Right forelimb (tissue), 1 donor: ENCODE measurements at places on chromosomes 16 and 17.

GRCh38 chr17:17941015-17941414 is 31.2 kb downstream of the TOM1L2 start:
- DNase-seq = no peak

GRCh38 chr17:16288860-16289571 is 64.3 kb downstream of the CENPV start:
- DNase-seq = no peak

DNA sequence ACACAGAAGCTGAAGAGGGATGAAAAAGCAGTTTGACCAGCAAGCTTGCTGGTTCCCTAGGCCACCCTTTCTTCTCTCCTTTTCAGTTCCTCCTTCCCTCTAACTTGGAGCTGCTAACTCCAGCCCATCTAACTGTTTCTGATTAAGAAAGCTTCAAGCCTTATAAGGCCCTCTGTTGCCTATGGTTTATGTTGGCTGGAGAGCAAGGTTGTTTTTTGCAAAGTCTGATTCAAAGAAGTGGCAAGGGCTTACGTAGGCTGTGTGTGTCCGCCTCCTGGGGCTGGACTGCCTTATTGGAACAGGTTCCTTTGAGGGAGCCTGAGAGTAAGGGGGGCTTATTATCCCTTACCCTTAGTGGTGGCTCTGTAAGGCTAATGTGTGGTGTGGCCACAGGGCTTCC is 7.1 kb downstream of the AKAP1 start:
- DNase-seq = no peak

DNA sequence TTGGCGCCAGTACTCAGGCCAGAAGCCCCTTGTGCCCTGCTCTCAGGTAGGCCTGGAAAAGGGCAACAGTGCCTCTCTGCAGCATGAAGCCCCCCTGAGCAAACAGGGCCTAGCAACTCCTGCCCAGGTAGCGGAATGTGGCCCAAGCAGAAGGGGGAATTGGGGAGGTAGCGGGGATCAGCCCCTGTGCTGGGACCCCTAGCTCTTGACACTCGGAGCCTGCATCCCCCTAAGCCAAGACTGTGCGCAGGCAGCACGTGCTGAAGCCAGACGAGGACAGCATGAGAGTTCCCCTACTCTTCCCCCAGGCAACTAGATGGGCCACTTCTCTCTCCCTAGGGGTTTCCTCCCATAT is 823 bp upstream of the CD2BP2 start:
- DNase-seq = no peak

GRCh38 chr16:57574646-57575467 is 32.4 kb downstream of the ADGRG5 start:
- no peak for DNase-seq

DNA sequence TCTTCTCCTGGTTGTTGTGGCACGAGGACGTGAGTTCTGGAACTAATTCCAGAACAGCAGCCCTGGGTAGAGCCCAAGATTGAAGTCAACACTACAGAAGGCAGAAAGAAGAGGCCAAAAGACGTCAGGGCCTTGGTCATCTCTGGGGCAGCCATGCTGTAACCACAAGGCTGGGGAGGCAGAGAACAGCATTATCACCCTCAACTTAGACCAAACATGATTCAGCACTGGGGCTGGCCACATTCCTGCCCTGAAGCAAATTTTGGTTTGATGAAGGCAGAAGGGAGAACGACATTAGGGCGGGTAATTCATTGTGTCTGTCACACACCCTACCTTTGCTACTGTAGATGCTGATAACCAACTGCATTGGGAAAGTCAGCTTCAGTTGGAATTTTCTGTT is 9.7 kb upstream of the ALOX15B start:
- DNase-seq = peak; percentile 17

DNA sequence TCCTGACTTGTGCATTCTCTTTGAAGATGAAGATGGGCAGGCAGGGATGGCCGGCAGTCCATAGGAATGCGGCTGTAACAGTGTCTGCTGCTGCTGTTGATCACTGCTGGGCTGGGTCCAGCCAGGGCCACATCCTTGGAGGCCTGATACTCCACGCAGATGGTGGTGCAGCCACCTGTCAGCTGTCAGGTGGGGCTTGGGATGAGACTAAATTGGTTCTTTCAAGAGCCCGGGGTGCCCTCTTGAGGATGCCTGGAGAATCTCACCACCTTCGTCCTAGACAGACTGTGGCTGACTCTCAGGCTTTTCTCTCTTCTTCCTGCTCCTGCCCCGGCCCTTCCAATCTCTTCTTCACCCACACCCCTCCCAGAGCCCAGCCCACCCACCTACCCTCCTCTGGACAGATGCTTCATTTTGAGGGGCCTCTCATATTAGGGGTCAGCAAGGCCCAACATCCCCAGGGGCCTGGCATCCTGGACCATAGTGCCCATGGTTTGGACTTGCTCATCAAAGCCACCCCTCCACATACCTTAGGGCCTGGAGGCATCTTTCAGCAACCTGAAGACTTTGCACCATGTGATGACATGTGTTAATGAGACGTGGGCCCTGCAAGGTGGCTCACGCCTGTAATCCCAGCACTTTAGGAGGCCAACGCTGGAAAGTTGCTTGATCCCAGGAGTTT is 19.1 kb downstream of the OSBPL7 start:
- DNase-seq = no peak

DNA sequence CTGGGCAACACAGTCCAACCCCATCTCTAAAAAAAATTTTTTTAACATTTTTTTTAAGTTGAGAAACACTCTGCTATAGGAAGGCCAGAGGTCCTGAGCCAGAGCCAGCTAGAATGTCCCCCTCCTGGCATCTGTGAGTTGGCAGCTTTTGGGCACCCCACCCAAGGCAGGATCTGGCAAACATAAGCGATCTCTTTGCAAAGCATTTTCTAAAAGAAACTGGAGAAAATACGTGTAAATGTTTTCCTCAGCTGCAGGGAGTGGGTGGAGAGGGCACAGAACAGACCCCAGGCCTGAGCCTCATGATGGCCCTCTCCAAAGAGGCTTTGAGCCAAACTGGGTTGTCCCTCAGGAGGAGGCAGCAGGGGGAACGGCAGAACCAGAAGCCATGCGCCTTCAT is 11.7 kb downstream of the CAVIN1 start:
- DNase-seq = no peak

GRCh38 chr17:47700471-47701449 is 6.8 kb downstream of the TBKBP1 start:
- no peak for DNase-seq

DNA sequence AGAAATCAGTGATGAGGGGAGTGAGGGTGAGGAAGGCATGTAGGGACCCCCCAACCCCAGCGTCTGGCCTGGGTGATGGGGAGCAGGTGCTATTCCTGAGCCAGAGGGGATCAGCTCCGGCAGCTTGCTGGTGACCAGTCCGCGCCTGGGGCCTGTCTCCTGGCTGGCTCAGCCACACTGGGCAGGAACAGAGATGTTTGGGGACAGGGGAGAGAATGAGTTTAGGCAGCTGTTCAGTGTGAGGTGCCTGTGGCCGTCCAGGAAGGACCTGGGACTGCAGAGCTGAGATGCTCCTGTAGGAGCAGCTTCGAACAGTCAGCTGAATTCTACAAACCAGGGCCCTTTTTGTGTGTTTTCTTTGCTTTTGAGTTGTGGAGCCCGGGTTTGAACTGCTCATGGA is 23.2 kb upstream of the SPNS2 start:
- no peak for DNase-seq

DNA sequence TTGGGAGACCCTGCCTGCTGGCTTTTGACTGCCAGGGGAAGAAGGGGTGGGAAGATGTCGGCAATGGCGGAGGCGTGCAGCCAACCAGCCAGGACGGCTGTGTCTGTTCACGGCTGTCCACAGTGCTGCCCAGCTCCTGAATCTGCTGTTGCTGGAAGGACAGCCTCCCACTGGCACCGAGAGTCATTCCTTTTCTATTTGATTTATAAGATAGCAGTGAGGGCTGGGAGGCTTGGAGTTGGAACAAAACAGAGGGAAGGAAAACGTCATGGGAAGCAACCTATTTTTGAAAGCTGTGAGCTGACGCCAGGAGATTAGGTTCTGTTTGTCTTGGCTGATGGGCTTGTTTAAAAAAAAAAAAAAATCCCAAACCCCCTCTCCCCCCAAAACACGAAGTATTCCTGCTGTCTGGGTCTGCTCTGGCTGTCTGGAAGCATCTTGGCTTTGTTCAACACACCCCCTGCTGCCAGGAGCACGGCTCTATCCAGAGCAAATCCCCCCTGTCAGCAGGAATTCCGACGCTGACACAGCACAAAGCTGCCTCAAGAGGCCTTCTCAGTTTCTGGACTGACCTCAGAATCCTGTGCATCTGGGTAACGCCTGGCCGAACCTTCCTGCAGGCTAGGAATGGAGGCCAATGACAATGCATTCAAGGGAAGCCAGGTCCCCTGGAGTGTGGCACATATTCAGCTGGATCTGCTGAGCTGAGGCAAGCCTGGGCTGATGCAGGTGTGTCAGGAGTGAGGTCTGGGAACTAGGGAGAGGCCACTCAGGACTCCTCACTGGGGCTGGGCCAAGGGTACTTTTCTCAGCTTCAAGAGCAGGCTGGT is 41.0 kb upstream of the SREBF1 start:
- DNase-seq = peak; percentile 84

DNA sequence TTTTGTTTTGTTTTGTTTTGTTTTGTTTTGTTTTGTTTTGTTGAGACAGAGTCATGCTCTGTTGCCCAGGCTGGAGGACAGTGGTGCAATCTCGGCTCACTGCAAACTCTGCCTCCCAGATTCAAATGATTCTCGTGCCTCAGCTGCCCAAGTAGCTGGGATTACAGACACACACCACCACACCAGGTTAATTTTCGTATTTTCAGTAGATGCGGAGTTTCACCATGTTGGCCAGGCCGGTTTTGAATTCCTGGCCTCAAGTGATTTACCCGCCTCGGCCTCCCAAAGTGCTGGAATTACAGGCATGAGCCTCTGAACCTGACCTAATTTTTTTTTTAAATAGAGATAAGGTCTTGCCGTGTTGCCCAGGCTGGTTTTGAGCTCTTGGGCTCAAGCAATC is 46.5 kb downstream of the CACNG3 start:
- DNase-seq = no peak

DNA sequence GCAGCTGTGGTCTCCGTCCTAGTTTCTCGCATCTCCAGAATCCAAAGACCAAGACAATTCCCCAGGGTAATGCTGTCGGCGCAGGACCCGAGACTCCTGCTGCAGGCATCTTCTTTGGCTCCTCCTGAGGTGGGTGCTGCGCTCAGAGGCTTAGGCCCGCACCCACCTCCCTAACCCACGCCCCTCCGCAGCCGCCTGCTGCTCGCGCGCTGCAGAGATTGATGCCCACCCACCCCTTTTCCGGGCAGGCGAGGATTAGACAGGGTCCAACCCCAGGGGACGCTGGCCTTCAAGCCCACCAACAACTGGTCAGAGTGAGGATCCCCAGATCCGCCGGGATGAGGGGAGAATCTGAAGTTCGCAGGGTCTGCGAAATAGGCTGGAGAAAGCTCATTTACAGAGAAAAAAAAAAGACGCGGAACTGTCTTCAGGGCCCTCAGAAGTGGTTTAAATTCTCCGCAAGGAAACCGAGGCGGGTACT is 27.9 kb downstream of the SLFN11 start:
- no peak for DNase-seq

- DNase-seq = no peak
These were observed 97.5 kb downstream of the YPEL2 start for GRCh38 chr17:59428916-59429485.

DNA sequence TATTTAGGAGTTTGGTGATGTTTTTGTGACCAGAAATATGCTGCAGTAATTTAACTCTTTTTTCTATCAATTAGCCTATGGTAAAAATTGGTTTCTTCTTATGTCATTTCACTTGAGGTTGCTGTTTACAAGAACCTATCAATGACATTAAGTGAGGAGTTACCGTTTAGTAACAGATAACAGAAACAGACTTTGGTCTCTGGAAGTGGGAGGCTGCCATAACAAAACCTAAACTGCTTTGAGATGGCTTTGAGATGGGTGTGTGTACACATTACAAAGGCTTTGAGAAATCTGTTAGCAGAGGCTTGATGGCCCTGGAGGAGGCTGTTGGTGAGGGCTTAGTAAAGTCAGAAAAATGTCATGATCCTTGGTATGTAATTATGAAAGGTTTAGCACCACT is 90.0 kb downstream of the TMEM114 start:
- DNase-seq = no peak

DNA sequence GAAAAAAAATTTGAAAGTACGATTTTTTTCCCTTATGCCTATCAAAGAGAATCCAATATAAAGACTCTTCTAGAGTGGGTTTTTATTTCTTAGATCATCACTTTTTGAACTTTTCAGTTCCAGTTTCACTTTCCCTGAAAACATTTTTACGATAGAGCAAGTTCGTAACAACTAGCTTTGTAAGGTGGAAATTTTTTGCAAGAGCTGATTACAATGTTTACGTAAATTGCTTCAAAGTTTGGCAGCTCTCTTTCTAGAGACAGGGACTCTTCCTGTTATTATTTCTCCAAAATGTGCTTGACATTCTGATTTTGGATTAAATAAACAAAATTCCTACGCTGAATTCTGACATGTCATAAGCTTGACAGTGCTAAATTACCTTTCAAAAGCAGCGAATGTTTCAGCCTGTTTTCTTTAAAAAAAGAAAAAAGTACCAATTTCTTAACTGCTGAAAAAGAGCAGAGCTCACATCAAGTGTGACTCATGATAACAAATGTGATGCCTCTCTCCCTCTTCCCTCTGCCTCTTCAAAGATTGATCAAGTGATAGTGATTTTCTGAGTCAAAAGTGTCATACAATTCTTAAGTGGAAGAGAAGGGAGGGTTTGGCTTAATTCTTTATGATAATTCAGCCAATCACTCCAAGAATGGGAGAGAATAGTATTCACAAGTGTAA is 175.2 kb downstream of the KCNJ2 start:
- no peak for DNase-seq

DNA sequence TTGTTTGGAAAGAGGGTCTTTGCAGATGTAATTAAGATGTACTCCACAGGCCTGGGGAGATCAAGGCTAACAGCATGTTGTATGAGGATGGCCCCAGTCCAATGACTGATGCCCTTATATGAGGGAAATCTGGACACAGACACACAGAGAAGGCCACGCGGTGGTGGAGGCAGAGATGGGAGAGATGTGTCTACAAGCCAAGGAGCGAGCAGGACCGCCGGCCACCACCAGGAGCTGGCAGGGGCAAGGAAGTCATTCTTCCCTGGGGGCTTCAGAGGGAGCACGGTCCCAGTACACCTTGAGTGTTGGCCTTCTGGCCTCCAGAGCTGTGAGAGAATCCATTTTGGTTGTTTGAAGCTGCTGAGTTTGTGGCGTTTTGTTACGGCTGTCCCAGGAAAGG is 14.7 kb downstream of the SOCS3 start:
- DNase-seq = no peak

- DNase-seq = no peak
These were observed 37.7 kb upstream of the MEAK7 start for GRCh38 chr16:84541999-84542817.

GRCh38 chr17:54864636-54865356 is 35.9 kb upstream of the TOM1L1 start:
- no peak for DNase-seq

GRCh38 chr16:4244254-4245076 is 2.6 kb upstream of the SRL start:
- DNase-seq = no peak

GRCh38 chr17:18105595-18105994 is 3.0 kb upstream of the MYO15A start:
- DNase-seq = no peak

GRCh38 chr17:17849845-17850373 is 13.1 kb upstream of the SREBF1 start:
- DNase-seq = no peak
